Natural killer cell treated with Interleukin-12 subunit alpha and Interleukin-12 subunit beta and Interleukin-15 and Interleukin-18, amount 100 ng/mL, for 72 hours (primary cell): ENCODE measurements at places on chromosomes 3 and 15. TPM values are rescaled to one million over a fixed set of nuclear protein-coding genes. Genes with fewer than 3 reads are reported as not detected.

Gene MITF
- total RNA-seq = not detected

GRCh38 chr3:69203631-69204314 is 81.4 kb upstream of the LMOD3 start:
- DNase-seq = no peak

Gene IL12A
- total RNA-seq = 0.31 TPM

- DNase-seq = no peak
Observed at GRCh38 chr3:55075846-55076245, 148.0 kb upstream of the LRTM1 start.

Gene GOLGA8M
- 21.3 TPM for total RNA-seq

- DNase-seq = no peak
Observed at GRCh38 chr3:192817053-192817452, 89.7 kb upstream of the FGF12 start.

- DNase-seq = no peak
Observed at GRCh38 chr15:66955001-66955516, 110.3 kb upstream of the SMAD3 start.

DNA sequence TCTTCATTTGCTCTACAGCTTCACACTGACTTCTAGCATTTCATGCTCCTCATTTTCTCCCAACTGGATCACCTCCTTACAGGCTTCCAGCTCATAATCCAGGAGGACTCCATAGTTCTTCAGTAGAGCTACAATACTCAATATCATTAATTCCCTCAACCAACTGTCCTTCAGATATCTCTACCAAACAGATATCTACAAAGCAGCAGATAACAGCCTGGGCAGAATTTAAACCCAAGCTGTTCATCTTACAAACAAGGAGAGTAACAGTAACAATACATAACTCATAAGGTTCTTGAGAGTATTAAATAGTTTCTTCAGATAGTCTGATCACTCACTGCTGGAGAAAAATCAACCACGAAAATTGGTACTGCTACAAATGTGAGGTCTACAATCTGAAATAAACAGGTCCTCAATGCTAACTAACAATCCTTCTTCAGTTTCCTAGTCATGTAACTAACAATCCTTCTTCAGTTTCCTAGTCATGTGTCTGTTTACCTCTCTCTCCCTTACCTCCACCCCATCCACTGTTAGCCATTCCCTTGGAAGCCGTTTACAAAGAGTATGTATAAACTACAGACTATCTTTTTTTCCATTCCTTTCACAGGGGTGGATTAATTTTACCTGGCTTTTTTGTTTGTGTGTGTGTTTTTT is 5.0 kb downstream of the PEAK1 start:
- DNase-seq = no peak

Gene RPS27L
- total RNA-seq = 41.6 TPM

Gene COL6A5
- not detected for total RNA-seq

Gene CFAP92
- total RNA-seq = not detected

Gene CFAP20DC
- total RNA-seq = 0.61 TPM

Gene RYR3
- not detected for total RNA-seq

DNA sequence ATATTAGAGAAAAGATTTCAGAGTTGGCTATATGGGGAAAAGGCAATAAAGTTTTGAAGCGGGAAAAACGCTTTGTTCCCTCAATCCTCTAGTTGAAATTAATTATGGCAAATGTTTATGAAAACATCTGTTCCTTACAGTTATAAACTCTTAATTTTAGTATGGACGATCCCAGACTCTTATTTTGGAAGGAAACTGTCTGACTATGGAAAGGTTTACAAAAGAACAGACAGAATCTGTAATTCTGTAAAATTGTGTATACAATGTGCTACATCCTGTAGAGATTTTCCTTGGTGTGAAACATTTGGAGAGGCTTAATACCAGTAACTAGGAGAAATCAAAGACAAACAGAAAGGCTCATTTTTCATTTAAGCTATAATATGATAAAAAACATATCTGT is 311.8 kb downstream of the TBC1D5 start:
- no peak for DNase-seq

DNA sequence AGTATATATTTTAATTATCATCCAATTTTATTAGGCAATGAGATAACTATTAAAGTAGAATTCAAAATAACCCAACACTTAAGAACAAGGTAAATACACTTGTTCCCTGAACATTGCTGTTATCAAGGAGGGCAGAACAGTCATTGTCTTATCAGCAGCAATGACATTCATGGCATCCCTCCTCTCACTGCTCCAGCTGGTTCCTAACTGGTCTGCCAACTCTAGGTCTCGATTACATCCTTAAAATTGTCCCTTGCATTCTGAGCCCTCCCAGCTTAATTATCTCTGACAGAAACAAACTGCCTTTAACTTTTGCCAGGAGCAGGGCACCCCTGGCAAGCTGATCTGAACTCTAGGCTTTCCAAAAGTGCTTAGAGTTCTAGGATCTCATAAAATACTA is 14.0 kb upstream of the DYNC1LI1 start:
- DNase-seq = no peak

- no peak for DNase-seq
Observed at GRCh38 chr3:61340931-61341461, 89.7 kb upstream of the FHIT start.

Gene KLHL40
- not detected for total RNA-seq

Gene CCR9
- total RNA-seq = not detected

Gene MAP6D1
- total RNA-seq = 2.3 TPM

GRCh38 chr3:126522363-126522788 is 1.6 kb upstream of the CHST13 start:
- peak; percentile 73 for DNase-seq

Gene KBTBD12
- total RNA-seq = not detected

Gene LRRC31
- not detected for total RNA-seq

- no peak for DNase-seq
Observed at GRCh38 chr3:110456438-110457138, 615.0 kb upstream of the NECTIN3 start.

- DNase-seq = no peak
Observed at GRCh38 chr3:4581124-4581424, 87.9 kb downstream of the ITPR1 start.

DNA sequence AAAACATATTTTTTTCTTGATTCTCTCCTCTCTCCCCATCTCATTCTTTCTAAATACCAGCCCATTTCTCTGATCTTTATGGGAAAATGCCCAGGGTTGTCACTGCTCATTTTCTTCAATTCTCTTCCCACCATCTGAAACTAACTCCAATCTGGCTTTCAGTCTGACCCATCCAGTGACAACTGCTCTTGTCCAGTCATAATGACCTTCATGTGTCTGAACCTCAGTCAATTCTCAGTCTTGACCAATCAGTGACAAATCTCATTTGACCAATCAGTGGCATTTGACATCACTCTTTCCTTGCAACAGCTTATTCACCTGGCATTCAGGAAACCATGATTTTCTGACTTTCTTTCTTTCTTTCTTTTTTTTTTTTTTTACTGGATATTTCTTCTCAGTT is 15.1 kb downstream of the VEPH1 start:
- no peak for DNase-seq

GRCh38 chr15:76336254-76337058 is at the start of gene ISL2:
Gene ISL2, plus strand, starts transcription at chr15:76336773. Its CDS starts 111 bp downstream, at chr15:76336884.
- peak; percentile 83 for DNase-seq

GRCh38 chr15:27273506-27273905 is 302.5 kb downstream of the GABRG3 start:
- no peak for DNase-seq

Gene MYL3
- total RNA-seq = not detected

GRCh38 chr3:81105206-81105605 is 656.2 kb downstream of the GBE1 start:
- no peak for DNase-seq

DNA sequence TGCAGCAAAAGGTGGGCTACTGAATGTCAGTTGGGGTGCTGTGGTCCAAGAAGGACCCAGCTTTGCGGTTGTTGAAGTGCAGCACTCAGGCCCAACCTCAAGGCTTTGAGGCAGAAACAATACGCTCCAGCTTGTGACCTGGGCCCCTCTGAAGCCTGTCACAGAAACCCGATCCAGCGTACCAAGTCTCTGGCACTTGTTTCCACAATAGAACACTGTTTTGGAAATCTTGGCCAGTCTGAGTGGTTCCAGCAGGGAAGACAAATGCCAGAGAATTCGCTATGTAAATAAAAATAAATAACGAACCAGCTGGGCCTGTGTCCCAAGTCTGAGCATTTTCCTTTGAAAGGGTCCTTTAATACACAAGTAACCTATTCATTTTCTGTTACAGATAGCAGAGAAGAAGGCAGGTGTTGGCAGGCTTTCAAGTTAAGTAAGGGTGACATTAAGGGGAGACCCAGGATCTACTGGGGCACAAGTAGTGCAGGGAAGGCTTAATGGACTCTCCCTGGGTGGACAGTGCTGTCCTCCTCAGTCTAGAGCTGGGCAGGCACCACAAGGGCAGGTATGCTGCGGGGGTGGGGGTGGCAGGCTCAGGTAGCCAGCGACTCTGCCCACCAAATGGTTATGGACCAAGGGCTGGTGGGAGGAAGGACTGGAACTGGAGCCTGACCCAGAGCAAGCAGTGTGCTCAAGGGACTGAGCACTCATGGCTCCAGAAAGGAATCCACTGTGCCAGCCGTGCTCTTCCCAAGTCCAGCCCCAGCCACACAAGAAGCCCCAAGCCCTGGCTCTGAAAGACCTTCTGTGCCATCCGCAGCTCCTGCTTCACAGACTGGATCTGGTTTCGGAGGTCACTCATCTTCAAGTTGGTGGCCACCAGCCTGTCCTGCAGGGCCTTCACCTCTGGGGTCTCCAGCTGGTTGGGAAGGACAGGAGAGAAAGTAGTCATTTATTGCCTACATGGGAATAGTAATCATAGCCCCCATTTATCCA is 26.3 kb downstream of the CCDC13 start:
- no peak for DNase-seq

Gene TRH
- total RNA-seq = not detected

Gene RLBP1
- 0.48 TPM for total RNA-seq

DNA sequence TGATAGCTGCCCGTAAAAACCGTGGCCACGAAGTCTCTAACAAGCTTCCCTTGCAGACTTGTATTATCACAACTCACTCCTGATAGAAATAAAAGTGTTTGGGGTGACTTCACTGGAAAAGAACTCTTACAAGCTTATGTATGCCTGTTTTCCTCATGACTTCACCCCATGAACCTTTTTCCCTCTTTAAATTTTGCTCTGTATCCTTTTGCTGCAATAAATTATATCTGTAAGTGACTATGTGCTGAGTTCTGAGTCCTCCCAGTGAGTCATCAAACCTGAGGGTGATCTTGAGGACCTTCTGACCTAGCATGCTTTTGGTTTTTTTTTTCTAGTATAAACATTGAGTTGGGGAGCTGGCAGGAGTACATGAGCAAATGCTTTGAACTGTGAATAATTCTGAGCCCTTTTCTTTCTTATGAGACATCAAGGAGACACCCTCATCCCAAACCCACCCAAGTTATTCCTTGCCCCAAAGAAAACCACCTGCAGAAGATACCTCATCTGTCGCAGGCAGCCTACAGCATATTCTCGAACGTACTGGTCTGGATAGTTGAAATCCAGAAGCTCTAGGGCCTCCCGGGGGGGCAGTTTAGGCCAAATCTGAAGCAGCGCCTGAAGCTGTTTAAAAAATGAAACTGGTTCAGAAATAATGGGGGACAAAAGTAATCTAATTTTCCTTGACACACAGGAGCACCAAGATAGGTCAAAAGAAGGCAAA is 85.9 kb downstream of the FAIM start:
- DNase-seq = no peak

Gene TICRR
- total RNA-seq = 42.1 TPM

Gene GUCA1C
- not detected for total RNA-seq

- no peak for DNase-seq
Observed at GRCh38 chr3:179973931-179974361, 62.8 kb downstream of the PEX5L start.

DNA sequence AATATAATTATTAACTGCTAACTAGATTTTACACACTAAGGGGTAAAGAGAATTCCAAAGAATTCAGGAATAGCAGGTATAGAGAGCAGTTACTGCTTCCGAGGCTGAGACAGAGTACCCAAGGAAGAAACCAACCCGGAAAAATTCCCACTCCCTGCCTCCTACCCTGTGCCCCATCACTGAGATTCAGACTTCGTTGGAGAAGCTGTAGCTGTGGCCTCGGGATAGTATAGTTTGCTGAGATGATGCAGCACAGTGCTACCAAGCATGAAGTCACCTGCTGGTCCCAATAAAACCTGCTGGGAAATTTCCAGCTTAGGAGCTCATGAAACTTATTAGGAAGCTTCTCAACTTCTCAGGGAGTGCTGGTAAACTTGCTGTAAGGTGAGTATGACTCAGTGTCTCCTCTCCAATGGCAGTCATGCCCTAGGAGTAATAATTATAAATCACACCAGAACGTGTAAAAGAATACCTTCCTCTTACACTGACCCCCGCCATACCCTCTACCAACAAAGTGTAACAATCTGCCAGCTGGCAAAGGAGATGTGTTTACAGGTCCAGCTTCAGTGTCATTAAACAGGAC is 215.2 kb upstream of the ROBO2 start:
- DNase-seq = no peak

DNA sequence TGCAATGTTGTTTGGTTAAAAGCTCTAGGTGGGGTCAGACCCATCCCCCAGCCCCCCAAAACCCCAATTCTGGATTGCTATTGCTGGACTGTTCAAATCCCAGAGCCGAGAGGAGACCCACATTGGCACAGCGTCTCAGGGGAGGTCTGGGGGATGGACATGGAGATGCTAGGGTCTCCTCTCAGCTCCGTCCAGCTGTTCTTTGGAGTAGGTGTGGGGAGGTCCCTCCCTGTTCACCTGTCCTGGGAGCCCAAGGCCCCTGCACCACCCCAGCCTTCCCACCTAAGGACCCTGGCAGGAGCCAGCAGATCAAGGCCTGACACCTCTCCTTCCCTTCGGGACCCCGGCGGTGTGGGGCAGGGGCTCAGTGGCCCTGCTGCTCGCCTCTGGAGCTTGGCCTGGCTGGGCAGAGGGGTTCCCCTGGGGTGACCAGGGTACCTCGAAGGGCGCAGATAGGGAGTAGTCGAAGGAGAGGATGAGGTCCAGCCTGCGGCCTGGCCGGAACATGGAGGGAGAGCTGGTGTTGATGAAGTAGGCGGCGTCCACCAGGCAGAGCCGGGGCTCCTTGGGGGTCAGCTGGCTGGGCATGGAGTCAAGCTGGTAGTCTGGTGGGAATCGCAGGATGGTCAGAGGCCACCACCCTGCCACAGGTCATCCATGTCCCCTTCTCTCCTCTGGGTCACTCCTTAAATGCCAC is 23.9 kb downstream of the PLA2G4D start:
- DNase-seq = no peak

GRCh38 chr3:78632925-78633553 is 1134.8 kb downstream of the ROBO1 start:
- no peak for DNase-seq

GRCh38 chr3:37564518-37564917 is 297.2 kb upstream of the CTDSPL start:
- DNase-seq = no peak

- DNase-seq = no peak
Observed at GRCh38 chr15:69104050-69104750, 56.2 kb upstream of the GLCE start.

Gene C3orf20
- not detected for total RNA-seq

DNA sequence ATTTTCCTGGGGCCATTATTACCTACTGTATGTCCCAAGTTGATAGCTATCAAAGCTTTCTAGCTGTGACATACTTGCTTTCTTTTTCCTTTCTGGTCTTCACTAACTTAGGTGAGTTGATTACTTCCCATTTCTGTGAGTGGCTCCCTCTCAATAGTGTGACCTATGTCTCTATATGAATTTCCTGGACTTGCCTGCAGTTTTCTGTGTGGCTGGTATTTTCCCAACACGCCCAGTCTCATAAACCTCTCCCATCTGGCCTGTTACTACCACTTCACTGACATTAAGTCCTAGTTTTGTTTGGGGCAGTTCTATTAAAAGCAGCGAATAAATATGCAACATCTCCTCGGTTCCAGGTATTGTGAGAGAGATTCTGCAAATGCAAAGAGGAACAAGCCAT is 671.2 kb downstream of the SI start:
- DNase-seq = no peak

- DNase-seq = no peak
Observed at GRCh38 chr3:114900908-114901307, 246.2 kb downstream of the ZBTB20 start.
